ENCODE measurements at places on chromosomes 3 and 15.
A peak's percentile ranks its signal among the peaks of the same experiment; 100 is the strongest.

GRCh38 chr3:151152455-151153079 is 50.4 kb downstream of the GPR171 start:
- no peak overlapping the region for H3K27ac ChIP-seq
- no peaks in the 10 kb centered on the region for H3K4me1 ChIP-seq
- H3K4me3 ChIP-seq, result no peak overlapping the region
- no peaks in the 10 kb centered on the region for H3K27me3 ChIP-seq
- no peak for DNase-seq

- peaks cover 7% of the 10 kb centered on the region for H3K36me3 ChIP-seq
- H3K4me3 ChIP-seq, result no peak overlapping the region
- H3K27me3 ChIP-seq, result no peaks in the 10 kb centered on the region
Observed at GRCh38 chr3:132622761-132623160, 25.7 kb downstream of the ACKR4 start.

GRCh38 chr3:169965562-169966427 is 812 bp upstream of the SEC62 start:
- peak overlapping the region; percentile 89 for H3K4me3 ChIP-seq
- H3K27me3 ChIP-seq, result no peaks in the 10 kb centered on the region
- peak; percentile 64 for DNase-seq

- no peaks in the 10 kb centered on the region for H3K27me3 ChIP-seq
- H3K4me3 ChIP-seq, result no peak overlapping the region
- peaks cover 4% of the 10 kb centered on the region for H3K4me1 ChIP-seq
- no peaks in the 10 kb centered on the region for H3K36me3 ChIP-seq
Observed at GRCh38 chr3:46489381-46489780, 8.4 kb upstream of the RTP3 start.

DNA sequence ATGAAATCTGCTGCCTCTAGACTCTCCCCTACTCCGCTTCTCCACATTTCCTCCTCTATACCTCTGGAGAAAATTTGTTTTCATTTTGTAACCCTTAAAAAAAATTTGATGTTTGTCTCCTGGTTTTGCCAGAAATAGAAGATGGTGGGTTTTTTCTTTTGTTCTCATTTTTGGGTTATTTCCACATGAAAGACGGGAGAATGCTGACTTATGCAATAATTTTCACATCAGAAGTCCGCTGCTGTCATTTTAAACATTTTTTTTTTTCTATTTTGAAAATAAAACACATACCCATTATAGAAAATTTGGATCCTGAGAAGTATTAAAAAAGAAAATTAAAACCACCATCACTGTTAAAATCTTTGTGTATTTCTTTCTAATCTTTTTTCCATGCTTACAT is 320.8 kb upstream of the NR2E3 start:
- H3K27ac ChIP-seq, result no peak overlapping the region
- no peak for DNase-seq
- no peaks in the 10 kb centered on the region for H3K27me3 ChIP-seq
- H3K4me3 ChIP-seq, result no peak overlapping the region

DNA sequence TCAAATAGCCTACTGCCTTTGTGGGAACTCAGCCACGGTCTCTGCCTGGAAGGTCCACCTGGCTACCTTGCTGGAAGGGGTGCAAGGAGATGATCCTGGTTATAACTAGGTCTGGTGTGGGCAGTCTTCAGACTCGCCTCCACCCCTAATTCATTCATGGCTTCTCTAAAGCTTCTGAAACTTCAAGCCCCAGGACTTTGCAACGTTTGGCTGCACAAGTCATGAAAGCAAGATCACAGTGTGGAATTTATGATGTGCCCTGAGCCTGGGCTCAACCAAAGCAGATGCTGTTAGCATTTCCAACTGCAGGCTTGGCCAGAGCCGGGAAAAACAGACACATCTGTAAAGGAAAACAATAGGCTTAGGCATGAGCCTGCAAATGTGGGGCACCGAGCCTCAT is 200.4 kb upstream of the WNT5A start:
- H3K27me3 ChIP-seq, result no peaks in the 10 kb centered on the region
- H3K4me3 ChIP-seq, result peak overlapping the region; percentile 46
- H3K36me3 ChIP-seq, result no peaks in the 10 kb centered on the region
- H3K27ac ChIP-seq, result peak overlapping the region; percentile 68

- no peaks in the 10 kb centered on the region for H3K36me3 ChIP-seq
- H3K27me3 ChIP-seq, result no peaks in the 10 kb centered on the region
- H3K27ac ChIP-seq, result no peak overlapping the region
- H3K4me3 ChIP-seq, result no peak overlapping the region
Observed at GRCh38 chr3:112339134-112339533, 6.2 kb downstream of the CD200 start.

DNA sequence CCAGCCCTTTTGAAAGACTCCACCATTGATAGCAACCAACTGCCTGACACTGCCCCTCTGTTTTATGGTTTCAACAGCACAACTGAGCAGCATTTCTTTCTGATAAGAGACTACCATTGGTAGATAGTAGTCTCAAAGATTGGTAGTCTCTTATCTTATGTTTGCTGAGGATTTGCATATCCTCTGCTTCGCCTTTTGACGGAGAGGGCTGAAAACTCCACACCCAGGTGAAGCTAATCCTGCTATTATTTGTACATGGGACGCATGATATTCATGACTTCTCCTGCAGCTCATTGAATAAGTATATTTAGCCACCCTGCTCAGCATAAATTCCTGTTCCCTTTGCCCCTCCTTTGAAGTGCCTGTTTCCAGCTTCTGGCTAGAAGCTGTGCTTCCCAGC is 119.4 kb upstream of the STRIT1 start:
- no peaks in the 10 kb centered on the region for H3K36me3 ChIP-seq
- no peak overlapping the region for H3K27ac ChIP-seq
- H3K4me3 ChIP-seq, result no peak overlapping the region

GRCh38 chr3:8768364-8769087 is 887 bp downstream of the OXTR start:
- H3K4me3 ChIP-seq, result peak overlapping the region; percentile 60
- no peaks in the 10 kb centered on the region for H3K36me3 ChIP-seq
- no peak overlapping the region for H3K27ac ChIP-seq
- no peak for DNase-seq
- peaks cover 10% of the 10 kb centered on the region for H3K4me1 ChIP-seq

GRCh38 chr3:35305406-35305805 is 333.9 kb upstream of the ARPP21 start:
- no peaks in the 10 kb centered on the region for H3K4me1 ChIP-seq
- H3K36me3 ChIP-seq, result no peaks in the 10 kb centered on the region
- H3K4me3 ChIP-seq, result no peak overlapping the region
- no peak for DNase-seq

- no peaks in the 10 kb centered on the region for H3K27me3 ChIP-seq
- H3K4me1 ChIP-seq, result no peaks in the 10 kb centered on the region
- no peak overlapping the region for H3K4me3 ChIP-seq
- no peak for DNase-seq
- H3K36me3 ChIP-seq, result no peaks in the 10 kb centered on the region
Observed at GRCh38 chr15:34799149-34800101, 4.1 kb upstream of the ACTC1 start.

- H3K4me1 ChIP-seq, result peaks cover 4% of the 10 kb centered on the region
- H3K36me3 ChIP-seq, result no peaks in the 10 kb centered on the region
- no peak overlapping the region for H3K27ac ChIP-seq
Observed at GRCh38 chr15:64747578-64747977, 27.8 kb downstream of the RBPMS2 start.

DNA sequence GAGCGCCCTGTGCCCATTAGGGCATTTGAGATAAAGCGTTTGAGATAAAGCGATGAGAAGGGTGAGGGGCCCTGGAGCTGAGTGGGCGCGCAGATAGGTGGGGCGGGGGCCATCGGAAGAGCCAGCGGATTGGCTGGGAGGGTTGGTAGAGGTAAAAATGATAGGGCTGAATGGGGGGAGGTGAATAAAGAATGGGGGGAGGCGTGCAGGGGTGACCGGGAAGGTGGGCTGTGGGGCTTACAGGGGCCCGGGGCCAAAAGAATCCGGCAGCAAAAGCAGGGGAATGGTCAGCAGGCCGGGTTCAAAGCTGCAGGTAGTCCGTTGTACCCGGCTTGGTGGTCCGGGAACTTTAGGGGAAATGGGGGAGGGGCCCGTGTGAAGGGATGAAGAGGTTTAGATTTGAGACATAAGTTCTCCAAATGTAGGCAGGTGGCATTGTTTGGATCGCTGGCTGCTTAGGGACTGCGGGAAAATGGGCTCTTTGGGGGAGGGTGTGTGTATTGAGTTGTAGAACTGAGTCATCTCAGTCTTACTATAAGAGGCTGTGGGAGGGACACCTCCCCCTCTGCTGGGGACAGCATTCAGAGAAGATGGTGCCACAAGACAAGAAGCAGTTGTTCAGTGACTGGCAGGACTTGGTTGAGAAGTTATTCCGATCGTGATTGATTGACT is 610 bp downstream of the ARID3B start:
- peak overlapping the region; percentile 75 for H3K4me3 ChIP-seq
- H3K36me3 ChIP-seq, result peaks cover 9% of the 10 kb centered on the region
- peaks cover 38% of the 10 kb centered on the region for H3K4me1 ChIP-seq
- peak; percentile 63 for DNase-seq
- no peak overlapping the region for H3K27ac ChIP-seq

DNA sequence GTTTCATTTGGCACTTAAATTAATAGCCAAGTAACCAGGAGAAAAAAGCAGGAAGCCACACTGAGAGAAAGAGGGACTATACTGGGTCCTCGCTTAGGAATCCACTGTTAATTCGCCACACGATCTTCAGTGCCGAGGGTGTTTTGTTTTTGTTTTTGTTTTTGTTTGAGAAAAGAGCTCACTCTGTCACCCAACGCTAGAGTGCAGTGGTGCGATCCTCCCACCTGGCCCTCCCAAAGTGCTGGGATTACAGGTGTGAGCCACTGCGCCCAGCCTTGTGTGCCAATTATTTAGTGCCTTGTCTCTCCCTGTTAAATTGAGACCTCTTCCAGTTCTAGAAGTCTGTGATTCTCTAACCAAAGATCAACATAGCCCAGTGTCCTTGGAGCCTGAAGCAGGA is 53.8 kb upstream of the TPM1 start:
- no peak overlapping the region for H3K4me3 ChIP-seq
- no peak overlapping the region for H3K27ac ChIP-seq
- DNase-seq, result no peak
- H3K4me1 ChIP-seq, result no peaks in the 10 kb centered on the region
- H3K36me3 ChIP-seq, result no peaks in the 10 kb centered on the region
- H3K27me3 ChIP-seq, result no peaks in the 10 kb centered on the region

- H3K27ac ChIP-seq, result no peak overlapping the region
- H3K36me3 ChIP-seq, result no peaks in the 10 kb centered on the region
- H3K27me3 ChIP-seq, result no peaks in the 10 kb centered on the region
- no peak for DNase-seq
- H3K4me3 ChIP-seq, result no peak overlapping the region
Observed at GRCh38 chr3:69118555-69118954, 3.8 kb downstream of the LMOD3 start.

DNA sequence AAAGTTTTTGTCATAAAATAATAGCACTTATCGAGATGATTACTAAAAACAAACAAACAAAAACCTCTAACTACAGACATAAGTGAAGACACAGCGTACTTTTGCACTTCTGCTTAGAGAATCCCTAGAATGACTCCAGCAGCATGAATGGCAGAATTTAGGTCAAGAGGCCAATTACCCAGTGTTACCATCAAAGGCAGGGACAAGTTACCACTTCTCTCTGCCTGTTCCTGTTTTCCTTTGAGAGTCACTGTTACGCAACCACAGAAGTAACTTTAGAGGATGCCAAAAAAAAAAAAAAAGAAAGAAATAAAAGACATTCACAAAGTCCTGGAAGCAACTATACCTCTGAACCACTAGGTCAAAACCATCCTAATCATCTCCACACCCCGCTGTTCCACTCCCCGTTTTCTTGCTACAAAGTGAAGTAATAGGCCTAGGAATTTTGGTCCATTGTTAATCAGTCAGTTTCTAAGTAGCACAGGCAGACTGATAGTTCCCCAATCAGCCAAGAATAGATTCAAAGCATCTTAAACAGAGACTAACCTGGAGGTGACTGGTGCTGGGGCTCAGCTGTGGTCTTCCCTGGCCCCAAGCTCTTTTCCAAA is 41.9 kb downstream of the FMN1 start:
- DNase-seq, result no peak
- no peak overlapping the region for H3K4me3 ChIP-seq
- H3K27ac ChIP-seq, result no peak overlapping the region
- H3K4me1 ChIP-seq, result no peaks in the 10 kb centered on the region
- H3K36me3 ChIP-seq, result no peaks in the 10 kb centered on the region
- no peaks in the 10 kb centered on the region for H3K27me3 ChIP-seq

DNA sequence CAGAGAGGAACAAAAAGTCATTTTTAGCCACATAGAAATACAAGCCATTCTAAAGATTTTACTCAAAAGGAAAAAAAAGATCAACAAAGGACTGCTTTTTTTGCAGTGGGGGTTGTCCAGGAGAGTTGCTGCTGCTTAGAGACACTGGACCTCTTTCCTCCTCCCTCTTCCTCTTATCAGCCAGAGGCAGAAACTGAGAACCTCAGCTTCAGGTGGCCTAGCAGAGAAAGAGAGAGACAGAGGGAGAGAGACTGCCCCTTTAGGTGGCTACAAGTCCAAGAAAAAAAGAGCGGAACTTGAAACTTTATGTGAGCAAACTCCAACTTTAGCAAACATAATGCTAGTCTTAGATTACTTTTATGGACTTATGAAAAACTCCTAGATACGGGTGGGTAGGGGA is 54.2 kb downstream of the NPAP1 start:
- no peaks in the 10 kb centered on the region for H3K36me3 ChIP-seq
- H3K4me3 ChIP-seq, result no peak overlapping the region
- H3K27ac ChIP-seq, result no peak overlapping the region

GRCh38 chr3:23834082-23834870 is 28.5 kb downstream of the UBE2E1 start:
- H3K36me3 ChIP-seq, result peaks cover 11% of the 10 kb centered on the region
- no peaks in the 10 kb centered on the region for H3K27me3 ChIP-seq
- peaks cover 58% of the 10 kb centered on the region for H3K4me1 ChIP-seq
- peak; percentile 60 for DNase-seq
- no peak overlapping the region for H3K4me3 ChIP-seq

DNA sequence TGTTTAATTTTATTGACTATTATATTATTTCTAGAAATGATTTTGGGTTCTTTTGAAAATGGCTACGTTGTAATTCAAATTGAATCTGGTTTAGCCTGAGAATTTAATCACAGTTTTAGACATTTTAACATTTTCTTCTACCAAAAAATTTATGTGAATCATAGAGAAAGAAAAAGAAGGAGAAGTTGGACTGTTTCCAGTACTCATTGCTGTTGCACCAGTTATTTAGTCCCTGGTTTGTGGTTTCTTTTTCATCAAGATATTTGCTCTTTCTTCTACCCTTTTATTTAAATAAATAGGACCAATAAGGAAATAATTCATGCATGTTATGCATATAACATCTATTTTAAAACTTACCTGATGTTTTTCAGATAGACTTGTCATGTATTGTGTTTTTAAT is 1337.1 kb downstream of the ROBO1 start:
- no peaks in the 10 kb centered on the region for H3K36me3 ChIP-seq
- no peak for DNase-seq
- H3K4me1 ChIP-seq, result no peaks in the 10 kb centered on the region
- no peak overlapping the region for H3K4me3 ChIP-seq

All from Karpas-422 (cell line).